ENCODE measurements at places on chromosomes 3 and 15.

- no peaks in the 10 kb centered on the region for H3K36me3 ChIP-seq
- no peak overlapping the region for H3K4me3 ChIP-seq
- no peaks in the 10 kb centered on the region for H3K27me3 ChIP-seq
- H3K27ac ChIP-seq, result no peak overlapping the region
- H3K4me1 ChIP-seq, result no peaks in the 10 kb centered on the region
Measured at GRCh38 chr3:147962408-147963164, 553.4 kb downstream of the ZIC1 start.

- DNase-seq, result peak; percentile 31
- no peaks in the 10 kb centered on the region for H3K27me3 ChIP-seq
- no peak overlapping the region for H3K4me3 ChIP-seq
- H3K4me1 ChIP-seq, result peaks cover 2% of the 10 kb centered on the region
- H3K36me3 ChIP-seq, result no peaks in the 10 kb centered on the region
- H3K27ac ChIP-seq, result no peak overlapping the region
Measured at GRCh38 chr15:93036951-93037819, 51.8 kb downstream of the RGMA start.

GRCh38 chr3:71033681-71034220 is 549.8 kb downstream of the FOXP1 start:
- no peak overlapping the region for H3K4me3 ChIP-seq
- DNase-seq, result no peak
- H3K36me3 ChIP-seq, result peaks cover 98% of the 10 kb centered on the region
- H3K4me1 ChIP-seq, result peaks cover 4% of the 10 kb centered on the region

DNA sequence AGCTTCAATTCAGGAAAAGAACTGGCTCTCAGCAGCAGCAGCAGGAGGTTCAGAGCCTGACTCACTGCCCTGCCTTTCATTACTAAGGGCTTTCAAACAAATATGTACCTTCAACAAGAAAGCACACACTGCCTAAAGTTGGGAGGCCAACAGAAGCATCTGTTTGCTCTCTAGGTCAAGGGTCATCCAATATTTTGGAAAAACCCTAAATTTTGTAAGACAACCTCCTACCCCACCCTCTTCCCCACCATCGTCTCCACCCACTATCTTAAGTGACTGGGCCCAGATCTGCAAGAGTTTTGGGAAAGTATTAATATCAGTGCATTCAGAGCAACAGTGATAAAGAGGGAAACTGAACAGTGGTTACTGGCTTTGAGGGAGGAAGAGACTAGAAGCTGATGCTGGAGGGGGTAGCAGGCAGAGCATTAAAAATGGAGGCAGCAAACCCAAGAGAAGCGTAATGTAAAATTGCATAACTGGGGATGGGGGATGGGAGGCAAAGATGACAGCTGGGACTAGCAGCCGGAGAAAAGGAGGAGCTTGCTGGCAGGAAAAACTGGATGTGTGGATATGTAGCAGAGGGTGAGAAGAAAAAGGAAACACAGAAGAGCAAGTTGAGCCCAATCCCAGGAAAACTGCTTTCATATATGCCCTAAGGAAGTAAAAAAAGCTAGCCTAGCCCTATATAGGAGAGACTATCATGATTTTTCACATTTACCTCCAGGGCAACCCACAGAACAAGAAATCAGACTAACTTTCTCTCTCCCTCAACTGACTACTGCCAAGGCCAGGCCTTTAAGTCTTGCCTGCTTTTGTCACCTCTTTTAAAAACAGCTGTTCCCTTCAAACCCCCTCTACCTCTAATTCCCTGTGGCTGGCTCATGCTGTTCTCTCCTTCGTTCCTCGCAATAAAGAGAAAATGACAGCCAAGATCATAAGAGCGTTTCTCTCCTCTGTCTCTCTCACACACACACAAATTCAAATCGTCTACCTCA is 31.4 kb downstream of the NPTN start:
- peak overlapping the region; percentile 47 for H3K4me3 ChIP-seq
- H3K27me3 ChIP-seq, result no peaks in the 10 kb centered on the region
- peaks cover 4% of the 10 kb centered on the region for H3K36me3 ChIP-seq

DNA sequence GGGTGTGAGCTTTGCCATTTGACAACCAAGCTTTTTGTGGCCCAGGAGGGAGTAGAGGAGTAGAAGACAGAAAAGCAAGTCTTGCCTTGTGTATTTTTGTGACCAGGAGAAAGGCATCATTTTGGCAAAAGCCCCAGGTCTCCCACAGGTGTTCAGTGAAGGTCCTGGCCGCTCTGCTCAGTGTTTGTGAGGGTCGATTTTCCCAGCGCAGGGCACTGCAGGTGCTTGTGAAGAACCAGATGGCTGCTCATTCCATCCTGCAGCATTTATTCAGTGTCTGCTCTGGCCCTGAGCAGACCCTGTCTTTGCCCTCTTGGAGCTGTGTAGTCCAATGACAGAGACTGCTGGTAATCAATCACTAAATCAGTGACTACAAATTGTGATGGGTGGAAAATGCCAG is 19.5 kb downstream of the TRAK1 start:
- no peak for DNase-seq
- no peak overlapping the region for H3K4me3 ChIP-seq
- H3K27ac ChIP-seq, result no peak overlapping the region
- no peaks in the 10 kb centered on the region for H3K4me1 ChIP-seq
- H3K27me3 ChIP-seq, result no peaks in the 10 kb centered on the region

DNA sequence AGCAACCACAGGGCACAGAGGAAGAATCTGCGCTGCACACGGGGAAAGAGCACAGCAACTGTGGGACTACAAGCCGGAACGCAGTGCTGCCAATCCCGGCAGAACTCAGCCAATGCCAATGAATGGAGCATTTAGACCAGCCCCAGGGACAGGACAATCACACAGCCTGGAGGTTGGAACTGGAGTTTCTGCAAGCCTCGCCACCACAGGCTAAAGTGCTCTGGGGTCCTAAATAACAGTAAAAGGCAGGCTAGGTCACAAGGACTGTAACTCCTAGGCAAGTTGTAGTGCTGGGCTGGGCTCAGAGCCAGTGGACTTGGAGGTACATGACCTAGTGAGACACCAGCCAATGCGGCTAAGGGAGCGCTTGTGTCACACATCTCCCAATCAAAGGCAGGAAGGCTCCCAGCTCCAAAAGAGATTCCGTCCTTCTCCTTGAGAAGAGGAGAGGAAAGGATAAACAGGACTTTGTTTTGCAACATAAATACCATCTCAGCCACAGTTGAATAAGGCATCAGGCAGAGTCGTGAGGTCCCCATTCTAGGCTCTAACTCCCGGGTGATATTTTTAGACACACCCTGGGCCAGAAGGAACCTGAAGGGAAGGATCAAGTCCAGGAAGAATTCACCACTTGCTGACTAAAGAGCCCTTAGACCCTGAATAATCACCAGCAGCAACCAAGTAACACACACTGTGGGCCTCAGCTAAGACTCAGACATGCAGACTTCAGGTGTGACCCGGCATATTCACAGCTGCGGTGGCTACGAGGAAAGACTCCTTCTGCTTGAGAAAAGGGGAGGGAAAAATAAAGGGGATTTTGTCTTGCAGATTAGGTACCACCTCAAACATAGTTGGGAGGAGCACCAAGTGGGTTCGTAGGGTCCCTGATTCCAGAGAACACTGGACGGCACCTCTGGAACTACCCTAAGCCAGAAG is 85.5 kb upstream of the XXYLT1 start:
- no peaks in the 10 kb centered on the region for H3K27me3 ChIP-seq
- H3K4me1 ChIP-seq, result no peaks in the 10 kb centered on the region
- peak; percentile 29 for DNase-seq

DNA sequence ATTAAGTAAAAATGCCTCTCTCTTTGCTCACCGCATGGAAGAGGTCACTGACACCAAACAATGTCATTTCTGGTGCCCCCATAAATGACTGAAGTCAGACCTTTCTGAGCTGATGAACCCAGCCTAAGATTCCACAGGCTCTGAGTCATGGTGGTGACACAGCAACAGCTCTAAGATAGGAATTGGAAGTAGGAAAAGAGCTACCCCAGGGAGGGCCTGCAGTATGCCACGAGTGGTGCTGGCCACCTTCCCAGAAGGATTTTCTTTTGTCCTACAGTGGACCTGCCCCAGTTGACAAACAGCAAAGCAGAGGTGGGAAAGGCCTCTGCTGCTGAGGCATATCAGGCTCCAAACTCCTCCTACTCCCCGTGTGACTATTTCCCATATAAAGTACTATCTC is 208.1 kb downstream of the MINAR1 start:
- H3K27me3 ChIP-seq, result no peaks in the 10 kb centered on the region
- H3K4me3 ChIP-seq, result no peak overlapping the region
- H3K27ac ChIP-seq, result peak overlapping the region; percentile 33
- no peaks in the 10 kb centered on the region for H3K36me3 ChIP-seq

DNA sequence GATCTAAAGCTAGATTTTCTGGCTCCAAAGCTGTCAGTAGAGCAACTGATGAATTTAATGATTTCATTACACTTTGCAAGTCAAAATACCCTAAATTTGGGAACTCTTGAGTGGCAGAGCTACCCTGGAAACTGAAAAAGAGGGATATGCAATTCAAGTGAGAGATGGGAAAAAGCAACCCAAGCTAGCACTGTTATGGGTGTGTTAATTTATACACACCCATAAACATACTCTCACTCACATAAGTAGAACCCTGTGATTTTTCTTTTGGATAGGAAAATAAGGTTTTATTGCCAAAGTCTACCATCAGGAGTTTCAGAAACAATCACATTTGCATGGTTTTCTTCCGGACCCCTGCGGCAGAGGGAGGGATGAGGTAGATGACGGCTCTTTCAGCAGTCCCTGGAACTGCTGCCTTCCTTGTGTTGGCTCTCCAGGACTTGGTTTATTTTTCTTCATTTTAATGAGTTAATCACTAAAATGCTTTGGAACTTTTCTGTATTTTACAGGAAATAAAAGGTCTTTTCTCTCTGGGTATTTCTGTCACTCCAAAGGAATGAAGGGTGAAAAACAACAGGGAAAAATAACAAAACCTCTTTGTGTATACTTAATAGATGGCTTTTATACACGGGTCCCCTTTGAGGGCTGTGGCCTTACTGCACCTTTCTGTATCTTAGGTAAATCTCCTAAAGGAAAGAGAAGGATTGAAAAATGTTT is 63.8 kb downstream of the TTC23 start:
- H3K27me3 ChIP-seq, result no peaks in the 10 kb centered on the region
- DNase-seq, result no peak
- no peak overlapping the region for H3K4me3 ChIP-seq
- peaks cover 2% of the 10 kb centered on the region for H3K4me1 ChIP-seq
- H3K27ac ChIP-seq, result no peak overlapping the region
- peaks cover 7% of the 10 kb centered on the region for H3K36me3 ChIP-seq

DNA sequence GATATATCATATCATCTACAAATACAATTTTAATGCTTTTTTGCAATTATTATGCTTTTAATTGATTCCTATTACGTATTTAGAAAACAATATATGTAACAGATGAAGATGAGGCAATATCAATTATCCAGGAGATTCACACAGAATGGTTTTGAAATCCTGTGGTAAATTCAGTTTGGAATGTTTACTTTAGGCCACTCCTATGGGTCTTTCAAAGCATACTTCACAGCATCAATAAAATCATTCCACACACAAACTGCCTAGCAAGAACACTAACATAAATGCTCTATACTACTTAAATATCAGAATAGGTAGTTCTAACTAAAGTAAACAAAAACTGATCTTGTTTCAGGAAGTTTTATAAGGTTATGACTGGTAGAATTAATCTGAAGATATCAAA is 90.5 kb downstream of the FAM227B start:
- no peaks in the 10 kb centered on the region for H3K27me3 ChIP-seq
- H3K4me3 ChIP-seq, result no peak overlapping the region
- peak; percentile 26 for DNase-seq

DNA sequence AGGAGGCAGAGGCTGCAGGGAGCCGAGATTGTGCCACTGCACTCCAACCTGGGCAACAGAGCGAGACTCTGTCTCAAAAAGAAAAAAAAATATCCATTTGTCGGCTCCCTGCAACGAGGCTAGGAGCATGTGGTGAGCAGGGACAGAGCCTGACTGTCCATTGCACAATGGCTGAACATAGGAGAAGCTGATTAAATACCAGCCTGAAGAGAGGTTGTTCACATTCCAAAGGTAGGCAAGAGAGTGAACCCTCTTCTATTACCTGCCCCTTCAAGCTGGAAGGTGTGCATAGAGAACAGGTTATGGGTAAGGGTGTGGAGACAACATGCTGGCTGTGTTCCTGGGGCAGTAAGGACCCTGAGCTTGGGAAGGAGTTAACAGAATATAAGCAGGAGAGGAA is 78.7 kb downstream of the DAPK2 start:
- no peak for DNase-seq
- H3K4me3 ChIP-seq, result no peak overlapping the region
- peaks cover 19% of the 10 kb centered on the region for H3K36me3 ChIP-seq
- no peaks in the 10 kb centered on the region for H3K27me3 ChIP-seq
- H3K27ac ChIP-seq, result no peak overlapping the region

DNA sequence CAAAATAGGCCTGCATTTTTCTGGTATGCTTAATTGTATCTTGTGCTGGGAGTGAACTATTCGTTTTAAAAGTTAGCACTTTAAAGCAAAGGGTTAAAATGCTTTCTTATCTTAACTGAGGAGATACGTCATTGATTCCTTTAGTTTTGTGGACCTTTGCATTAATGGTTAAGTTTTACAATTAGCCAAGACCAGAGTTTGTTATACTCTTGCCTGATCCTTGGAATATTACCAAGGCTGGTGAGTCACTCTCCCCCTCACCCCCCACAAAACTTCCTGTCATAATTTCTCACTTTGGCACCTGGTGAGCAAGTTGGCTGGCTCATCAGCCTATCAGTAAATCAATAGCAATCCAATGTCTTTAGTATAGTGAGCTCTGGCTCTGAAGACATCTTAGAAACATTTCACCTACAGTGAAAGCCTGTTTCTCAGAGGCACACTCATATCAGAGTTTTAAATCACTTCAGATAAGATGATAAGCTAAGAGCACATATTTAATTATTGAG is 26.7 kb downstream of the SLC2A2 start:
- no peak overlapping the region for H3K4me3 ChIP-seq
- peaks cover 6% of the 10 kb centered on the region for H3K4me1 ChIP-seq
- H3K27ac ChIP-seq, result peak overlapping the region; percentile 85
- no peaks in the 10 kb centered on the region for H3K27me3 ChIP-seq
- no peaks in the 10 kb centered on the region for H3K36me3 ChIP-seq

GRCh38 chr15:48096813-48097212 is 24.0 kb upstream of the SLC24A5 start:
- H3K27me3 ChIP-seq, result no peaks in the 10 kb centered on the region
- no peak overlapping the region for H3K27ac ChIP-seq
- DNase-seq, result peak; percentile 90
- H3K36me3 ChIP-seq, result no peaks in the 10 kb centered on the region

DNA sequence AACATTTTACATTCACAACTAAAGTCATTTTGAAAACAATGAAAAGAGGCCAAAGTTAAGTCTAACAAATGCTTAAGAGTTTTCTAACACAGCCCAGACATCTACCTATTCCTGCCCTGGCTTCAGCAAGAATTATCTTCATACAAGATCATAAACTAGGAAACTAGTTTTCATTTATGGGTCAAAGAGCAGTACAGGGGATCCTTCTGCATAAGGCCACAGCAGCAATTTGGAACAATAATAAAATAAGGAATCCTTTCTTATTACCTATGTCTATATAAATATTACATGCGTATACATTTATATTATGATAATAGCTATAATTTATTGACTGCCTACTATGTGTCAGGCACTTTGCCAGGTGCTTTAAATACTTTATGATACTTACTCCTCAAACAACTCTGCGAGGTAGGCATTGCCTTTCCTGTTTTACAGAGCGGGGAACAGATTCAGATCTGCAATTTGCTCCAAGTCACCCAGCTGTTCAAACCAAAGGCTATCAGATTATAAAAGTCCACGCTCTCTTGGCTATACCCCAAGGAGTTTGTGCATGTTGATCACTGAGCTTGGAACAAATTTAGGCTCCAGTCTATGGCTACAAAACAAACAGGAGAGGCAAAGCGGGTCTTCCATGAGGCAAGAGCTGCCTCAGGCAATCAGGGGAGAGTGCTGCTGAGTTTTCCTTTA is 196.4 kb downstream of the RORA start:
- DNase-seq, result no peak
- H3K4me3 ChIP-seq, result no peak overlapping the region
- no peaks in the 10 kb centered on the region for H3K4me1 ChIP-seq

All from mesenchymal stem cell (in vitro differentiated cells and primary cell).